ENCODE measurements at places on chromosomes 3 and 15.

DNA sequence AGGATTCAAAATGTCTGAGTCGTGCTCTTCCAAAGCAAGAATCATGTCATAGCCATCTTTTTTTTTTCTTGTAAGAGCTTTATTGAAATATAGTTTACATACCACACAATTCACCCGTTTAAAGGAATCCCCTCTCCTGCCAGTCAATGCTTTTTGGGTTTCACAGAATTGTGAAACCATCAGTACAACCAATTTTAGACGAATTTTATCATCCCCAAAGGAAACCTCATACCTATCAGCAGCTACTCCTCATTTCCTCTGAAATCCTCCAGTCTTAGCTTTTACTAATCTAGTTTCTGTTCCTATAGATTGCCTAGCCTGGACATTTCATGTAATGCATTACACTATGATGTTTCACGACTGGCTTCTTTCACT lies 39.6 kb downstream of the ADIPOQ start:
- DNase-seq, result no peak

- DNase-seq, result no peak
Measured at GRCh38 chr3:12483410-12483809, 870 bp upstream of the TSEN2 start.

GRCh38 chr3:53579636-53580035 lies 85.2 kb downstream of the CACNA1D start:
- no peak for DNase-seq

DNA sequence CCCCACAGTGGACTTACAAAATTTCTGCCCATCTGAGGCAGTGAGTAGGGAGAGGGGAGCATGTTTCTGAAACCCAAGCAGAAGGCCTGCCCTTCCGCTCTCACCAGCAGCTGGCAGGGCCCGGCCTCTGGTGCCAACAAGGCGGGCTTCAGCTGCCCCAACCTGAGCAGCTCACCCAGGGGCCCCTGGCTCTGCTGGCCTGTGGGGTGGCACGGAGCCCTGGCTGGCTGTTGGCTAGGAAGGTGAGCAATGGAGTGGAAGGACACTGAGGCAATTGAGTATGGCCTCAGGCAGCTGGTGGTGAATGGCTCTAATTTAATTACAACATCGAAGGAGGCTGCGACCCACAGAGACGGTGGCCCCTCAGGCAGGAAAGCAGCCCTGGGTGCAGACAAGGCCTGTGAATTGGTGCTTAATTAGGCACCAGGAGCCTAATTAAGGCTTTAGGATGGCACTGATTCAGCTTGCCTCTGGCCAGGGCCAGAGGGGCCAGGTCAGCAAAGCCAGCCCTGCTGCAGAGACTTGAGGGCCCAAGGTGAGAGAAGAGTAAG lies 60.9 kb downstream of the ST8SIA2 start:
- DNase-seq, result no peak

GRCh38 chr3:150639262-150639661 lies 36.1 kb downstream of the SELENOT start:
- no peak for DNase-seq

GRCh38 chr15:98402486-98402885 lies 245.9 kb upstream of the IGF1R start:
- DNase-seq, result no peak

DNA sequence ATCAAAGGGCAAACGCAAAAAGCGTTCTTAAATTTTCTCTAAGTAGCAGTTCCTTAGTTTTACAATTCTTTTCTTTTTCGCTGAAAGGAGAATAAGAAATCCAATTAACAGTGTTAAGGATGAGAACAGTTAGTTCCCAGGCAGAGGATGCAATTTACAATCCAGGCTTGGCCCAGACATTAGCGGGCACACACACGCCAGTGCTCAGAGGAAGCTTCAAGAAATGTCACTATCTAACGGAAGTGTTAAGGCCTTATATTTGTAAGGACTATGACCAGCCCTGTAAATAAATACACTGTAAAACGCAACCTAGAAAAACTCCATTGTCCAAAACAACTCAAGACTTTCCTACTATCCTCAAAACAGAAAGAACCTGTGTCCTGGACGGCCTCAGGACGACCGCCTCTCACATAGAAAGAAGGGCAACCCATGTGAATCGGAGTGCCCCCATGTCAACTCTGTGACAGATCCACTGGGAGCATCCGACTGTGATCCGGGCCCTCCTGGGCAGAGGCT lies 1.3 kb downstream of the ACAP2 start:
- DNase-seq, result no peak

DNA sequence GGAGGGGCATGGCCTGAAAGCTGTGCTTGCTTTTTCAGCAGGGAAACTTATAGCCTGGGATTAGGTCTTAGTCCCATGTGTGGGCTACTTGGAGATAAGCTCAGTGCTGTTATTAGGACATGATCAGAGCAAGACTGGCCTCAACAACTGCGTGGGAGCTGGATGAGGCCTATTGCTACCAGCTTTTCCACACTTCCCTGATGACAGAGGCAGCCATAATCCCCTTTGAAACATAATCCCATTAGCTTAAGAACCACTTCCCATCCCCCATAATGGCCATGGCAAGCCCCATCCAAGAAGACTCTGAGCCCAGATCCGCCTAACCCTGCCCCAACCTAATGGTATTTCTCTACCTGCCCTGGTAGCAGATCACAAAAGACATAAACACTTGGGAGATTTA lies 26.6 kb upstream of the GK5 start:
- no peak for DNase-seq

DNA sequence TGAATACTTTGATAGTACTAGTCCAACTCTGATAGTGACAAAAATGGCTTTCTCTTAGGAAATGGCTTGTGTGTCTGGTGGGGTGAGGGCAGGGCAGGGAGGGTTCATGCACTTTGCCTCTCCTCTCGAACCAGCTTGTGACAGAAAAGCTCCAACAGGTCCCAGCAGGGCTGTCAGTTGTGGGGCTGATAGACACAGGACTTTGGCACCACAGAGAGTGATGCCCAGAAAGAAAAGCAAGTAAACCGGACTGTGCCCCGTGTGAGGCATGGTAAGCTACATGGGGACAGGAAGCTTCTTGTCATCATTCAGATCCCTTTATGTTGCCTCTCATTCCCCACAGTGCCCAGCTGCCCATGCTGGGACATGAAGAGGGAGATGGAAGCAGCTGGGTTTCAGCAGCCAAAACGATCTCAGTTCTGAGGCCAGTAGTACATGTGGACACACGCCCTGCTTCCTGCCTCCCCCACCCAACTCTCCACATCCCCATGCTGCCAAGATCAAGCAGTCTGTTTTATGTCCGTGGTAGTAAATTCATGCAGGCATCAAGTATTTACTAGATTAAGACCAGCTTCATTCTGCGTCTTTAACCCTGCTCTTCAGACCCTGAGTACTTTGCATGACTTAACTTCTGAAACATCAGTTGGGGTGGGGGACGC lies 29.7 kb upstream of the LIPC start:
- peak; percentile 31 for DNase-seq

DNA sequence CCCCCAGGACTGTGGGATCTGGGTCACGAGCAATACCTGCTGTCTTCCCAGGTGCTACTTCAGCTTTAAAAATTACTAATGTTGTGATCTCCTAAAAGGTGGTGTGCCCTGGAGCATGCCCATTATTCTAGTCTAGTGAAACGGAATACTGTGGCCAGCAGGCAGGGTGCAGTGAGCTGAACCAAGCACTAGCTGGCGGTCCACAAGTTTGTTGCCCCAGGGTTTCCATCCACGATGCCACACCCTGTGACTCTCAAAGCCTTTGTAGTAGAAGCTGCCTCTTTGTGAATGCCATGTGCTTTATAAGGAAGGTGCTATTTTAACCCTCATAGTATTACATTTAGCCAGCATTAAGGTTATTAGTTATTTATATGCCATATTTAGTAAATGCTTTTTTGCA lies 49.1 kb downstream of the PXYLP1 start:
- no peak for DNase-seq

DNA sequence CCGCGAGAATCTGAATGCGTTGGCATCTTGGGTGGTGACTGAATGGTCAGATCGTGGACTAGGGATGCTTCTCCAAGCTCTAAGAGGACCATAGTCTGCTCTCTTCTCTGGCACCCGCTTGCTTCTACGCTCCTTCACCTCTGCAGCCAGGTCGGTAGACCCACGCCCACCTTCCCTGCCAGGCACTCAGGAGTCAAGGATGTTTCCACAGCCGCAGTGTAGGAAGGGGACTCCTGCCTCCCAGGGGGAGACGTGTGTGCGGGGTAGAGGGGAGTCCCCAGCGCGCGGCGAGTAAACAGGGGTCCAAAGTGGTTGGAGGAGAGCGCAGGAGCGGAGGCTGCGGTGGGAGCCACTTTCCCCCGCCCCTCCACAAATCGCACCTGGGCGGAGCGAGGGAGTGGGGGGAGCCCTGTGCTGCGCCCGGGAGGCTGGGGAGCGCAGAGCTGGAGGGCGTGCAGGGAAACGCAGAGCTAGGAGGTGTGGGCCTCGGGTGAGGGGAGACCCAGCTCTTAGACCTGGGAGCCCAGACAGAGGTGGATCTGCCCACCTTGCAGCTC lies 1.7 kb downstream of the LRRC3B start:
- no peak for DNase-seq

DNA sequence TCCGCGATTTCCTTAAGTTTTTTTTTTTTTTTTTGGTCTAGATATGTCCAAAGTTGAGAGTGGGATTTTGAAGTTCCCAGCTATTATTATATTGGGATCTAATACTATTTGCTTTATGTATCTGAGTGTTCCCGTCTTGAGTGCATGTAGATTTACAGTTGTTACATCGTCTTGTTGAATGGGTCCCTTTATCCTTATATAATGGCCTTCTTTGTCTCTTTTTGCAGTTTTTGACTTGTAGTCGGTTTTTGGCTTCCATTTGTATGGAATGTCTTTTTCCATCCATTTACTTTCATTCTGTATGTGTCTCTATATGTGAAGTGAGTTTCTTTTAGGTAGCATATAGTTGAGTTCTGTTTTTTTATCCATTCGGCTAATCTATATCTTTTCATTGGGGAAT lies 35.6 kb downstream of the CRYBG3 start:
- no peak for DNase-seq

GRCh38 chr15:35168464-35168863 lies 83.4 kb upstream of the NANOGP8 start:
- no peak for DNase-seq

DNA sequence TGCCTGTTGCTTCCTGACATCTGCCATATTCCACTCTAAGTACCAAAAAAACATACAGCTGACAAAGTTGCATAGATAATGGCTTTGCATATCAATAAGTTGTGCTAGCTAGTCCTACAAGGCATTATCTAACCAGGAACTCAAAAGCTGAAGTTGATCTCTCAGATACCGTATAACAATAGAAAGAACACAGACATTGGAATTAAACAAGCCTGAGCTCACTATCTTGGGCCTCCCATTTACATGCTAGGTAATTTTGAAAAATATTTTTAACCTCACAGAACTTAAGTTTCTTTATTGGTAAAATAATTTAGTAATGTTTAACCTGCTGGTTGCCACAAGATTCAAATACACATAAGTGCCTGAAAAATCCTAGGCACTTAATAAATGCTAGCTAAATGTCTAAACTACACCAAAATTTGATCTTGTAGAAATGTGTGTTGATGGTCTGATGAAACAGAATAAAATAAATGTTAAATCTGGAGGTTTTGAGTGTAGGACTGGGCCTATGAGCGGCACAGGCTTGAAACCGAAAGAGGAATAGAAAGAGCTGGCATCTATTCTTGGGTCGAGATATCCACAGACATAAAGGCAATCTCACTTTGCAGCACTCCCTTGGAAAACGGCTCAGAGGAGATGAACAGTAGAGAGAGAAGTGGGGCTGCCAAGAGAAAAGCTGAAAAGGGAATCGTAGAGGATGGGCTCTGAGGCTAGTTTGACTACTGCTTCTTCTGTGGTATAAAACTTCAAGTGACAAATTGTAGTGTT lies 29.9 kb upstream of the TTC14 start:
- no peak for DNase-seq

GRCh38 chr3:78963771-78964170 lies 804.0 kb downstream of the ROBO1 start:
- DNase-seq, result no peak

DNA sequence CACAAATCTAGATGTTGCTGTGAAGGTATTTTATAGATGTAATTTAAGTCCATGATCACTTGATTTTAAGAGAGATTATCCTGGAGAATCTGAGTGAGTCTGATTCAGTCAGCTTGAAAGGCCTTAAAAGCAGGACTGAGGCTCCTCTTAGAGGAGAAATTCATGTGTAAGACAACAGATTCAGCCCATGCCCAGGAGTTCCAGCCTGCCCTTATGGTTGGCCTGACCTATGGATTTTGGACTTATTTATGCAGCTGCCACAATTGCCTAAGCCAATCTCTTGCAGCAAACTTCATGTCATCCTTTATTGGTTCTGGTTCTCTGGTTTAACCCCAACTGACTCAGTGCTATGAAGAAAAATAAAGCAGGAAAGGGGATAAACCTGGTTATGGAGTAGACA lies 296.5 kb upstream of the RASGRP1 start:
- no peak for DNase-seq

DNA sequence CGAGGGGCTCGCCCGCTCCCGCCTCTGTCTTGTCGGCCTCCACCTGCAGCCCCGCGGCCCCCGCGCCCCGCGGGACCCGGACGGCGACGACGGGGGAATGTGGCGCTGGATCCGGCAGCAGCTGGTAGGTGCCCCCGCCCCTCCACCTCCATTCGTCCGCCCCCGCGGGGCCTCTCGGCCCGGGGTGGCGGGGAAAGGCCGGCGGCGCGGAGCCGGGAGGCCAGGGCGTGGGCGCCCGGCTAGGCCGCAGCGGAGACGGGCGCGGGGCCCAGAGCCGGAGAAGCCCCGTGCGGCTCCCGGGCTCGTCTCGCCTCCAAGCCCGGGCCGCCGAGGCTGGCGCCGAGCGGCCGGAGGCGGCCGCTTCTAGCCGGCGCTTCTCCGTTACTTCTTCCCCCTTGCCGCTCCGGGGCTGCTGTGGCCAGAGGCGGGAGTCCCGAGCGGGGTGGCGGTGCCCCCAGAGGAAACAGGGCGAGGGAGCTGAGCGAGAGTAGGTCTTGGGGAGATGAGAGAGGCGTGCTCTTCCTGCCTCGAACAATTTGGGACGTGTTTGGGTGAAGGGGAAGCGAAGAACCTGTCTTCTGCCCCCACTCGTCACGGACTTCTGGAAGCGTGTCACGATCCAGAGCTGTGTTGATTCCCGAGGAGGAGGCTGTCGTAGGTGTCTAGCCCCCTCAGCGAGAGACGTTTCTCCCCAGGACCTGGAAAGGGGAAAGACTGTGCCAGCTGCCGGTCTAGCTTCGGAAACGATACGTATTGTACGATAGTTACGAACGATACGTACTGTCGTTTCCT lies 555 bp downstream of the ATP11B start:
- peak; percentile 56 for DNase-seq

DNA sequence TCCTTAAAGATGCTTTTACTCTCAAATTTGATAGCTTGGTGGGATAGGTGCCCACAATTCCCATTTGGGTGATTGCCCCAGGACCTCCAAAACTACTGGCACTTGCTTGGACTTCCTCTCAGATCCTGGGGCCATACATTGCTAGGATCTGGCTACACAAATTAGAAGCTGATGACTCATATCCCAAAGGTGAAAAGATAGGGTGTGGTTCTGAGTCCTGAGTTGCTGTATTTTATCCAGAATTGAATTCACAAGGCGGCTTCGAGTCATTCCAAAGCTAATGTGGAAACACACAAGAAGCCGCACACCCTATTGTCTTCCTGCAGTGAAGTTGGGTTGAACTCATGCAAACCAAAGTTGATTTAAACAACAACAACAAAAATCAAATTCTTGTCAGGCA lies 53.4 kb downstream of the DUT start:
- no peak for DNase-seq

GRCh38 chr15:100821327-100821726 lies 58.3 kb upstream of the ALDH1A3 start:
- no peak for DNase-seq
